ENCODE measurements at places on chromosomes 2 and 18. TPM values are rescaled to one million over a fixed set of nuclear protein-coding genes. Genes with fewer than 3 reads are reported as not detected.

ALPG gene
- total RNA-seq: not detected

IL36RN gene
- 5.6 TPM for total RNA-seq

SNORC gene
- total RNA-seq: 0.41 TPM

CD8B gene
- total RNA-seq: 1.0 TPM

FRZB gene
- total RNA-seq: 38.0 TPM

STPG4 gene
- total RNA-seq: not detected

PDE1A gene
- total RNA-seq: 6.2 TPM

FOXI3 gene
- total RNA-seq: 0.31 TPM

ABCG5 gene
- total RNA-seq: not detected

TCF23 gene
- total RNA-seq: not detected

GPR35 gene
- total RNA-seq: 1.1 TPM

MC5R gene
- total RNA-seq: not detected

All from tongue (tissue), 3 donors.